Stimulated activated CD4-positive, alpha-beta T cell treated with anti-CD3 and anti-CD28 coated beads, Interleukin-4, amount 100 ng/mL, for 1 hour (primary cell): ENCODE measurements at places on chromosomes 16 and 17.
A peak's percentile ranks its signal among the peaks of the same experiment; 100 is the strongest.

GRCh38 chr16:86886651-86887050 lies 308.3 kb downstream of the FOXL1 start:
- DNase-seq = no peak

GRCh38 chr16:77297996-77298395 lies 98.8 kb downstream of the SYCE1L start:
- no peak for DNase-seq

- DNase-seq = no peak
Observed at GRCh38 chr17:51014129-51014528, 106.5 kb downstream of the SPAG9 start.

- DNase-seq = no peak
Observed at GRCh38 chr17:64941045-64941444, 21.8 kb upstream of the LRRC37A3 start.

DNA sequence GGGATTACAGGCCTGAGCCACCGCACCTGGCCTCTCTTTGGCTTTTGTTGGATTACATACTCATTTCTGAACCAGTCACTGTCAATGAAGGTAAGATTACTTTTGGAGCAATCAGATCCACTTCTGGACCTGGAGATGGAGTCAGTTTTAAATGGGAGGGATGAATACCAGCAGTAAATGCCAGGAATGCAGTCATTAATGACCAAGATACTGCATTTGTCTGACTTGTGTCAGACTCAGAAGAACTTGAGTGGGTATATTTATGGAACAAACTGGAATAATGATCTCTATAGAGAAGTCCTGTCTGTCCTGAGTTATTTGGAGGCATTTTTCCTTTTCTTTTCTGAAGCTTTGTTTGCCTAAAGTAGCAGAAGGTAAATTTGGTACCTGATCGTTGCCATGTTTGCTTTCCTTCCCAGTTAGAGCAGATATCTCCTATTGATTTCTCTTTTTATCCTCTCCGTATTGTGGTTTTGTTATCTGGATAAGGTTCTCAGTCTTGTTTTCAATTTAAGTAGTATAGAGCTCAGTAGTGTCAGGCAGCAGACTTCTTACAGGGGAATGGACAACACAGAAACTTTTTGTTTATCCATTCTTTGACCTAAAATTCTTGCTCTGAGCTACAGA lies 10.7 kb downstream of the NLK start:
- no peak for DNase-seq

DNA sequence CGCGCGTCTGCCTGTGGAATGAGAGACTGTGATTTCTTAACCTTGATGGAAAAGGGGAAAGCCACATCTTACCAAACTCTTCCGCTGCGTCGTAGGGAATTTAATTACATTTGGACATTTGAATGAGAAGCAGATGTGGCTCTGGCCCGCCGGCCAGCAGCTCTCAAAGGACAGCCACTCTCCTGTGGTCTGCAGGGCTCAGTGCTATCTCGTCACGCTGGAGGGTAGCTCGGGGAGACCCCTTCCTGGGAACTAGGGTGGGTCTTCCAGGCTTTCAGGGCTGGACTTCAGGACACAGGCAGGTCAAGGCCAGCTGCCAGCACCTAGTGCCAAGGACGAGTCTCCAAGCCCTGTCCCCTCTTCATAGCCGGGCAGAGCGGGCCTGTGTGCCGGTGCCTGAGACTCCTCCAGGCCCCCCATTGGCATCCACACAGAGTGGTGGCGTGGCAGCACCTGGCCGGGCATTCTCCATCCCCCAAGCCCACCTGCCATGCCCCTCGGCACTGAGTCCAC lies 15.9 kb upstream of the TBX2 start:
- no peak for DNase-seq

GRCh38 chr16:2486645-2487516 lies 12.0 kb downstream of the TBC1D24 start:
- DNase-seq = peak; percentile 74

DNA sequence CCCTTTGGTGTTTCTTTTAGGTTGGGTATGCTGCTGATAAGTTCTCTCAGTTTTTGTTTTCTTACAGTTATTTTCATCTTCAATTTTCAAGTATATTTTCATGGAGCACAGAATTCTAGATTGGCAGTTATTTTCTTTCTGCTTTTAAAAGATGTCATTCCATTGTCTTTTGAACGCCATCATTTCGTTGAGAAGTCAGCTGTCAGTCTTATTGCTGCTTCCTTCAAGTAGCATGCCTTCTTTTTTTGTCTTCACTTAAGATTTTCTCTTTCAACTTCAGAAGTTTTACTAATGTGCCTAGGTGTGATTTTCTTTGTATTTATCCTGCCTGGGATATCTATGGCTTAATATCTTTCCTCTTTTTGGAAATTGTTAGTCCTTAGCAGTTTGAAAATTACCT lies 262.2 kb upstream of the PMFBP1 start:
- DNase-seq = no peak

DNA sequence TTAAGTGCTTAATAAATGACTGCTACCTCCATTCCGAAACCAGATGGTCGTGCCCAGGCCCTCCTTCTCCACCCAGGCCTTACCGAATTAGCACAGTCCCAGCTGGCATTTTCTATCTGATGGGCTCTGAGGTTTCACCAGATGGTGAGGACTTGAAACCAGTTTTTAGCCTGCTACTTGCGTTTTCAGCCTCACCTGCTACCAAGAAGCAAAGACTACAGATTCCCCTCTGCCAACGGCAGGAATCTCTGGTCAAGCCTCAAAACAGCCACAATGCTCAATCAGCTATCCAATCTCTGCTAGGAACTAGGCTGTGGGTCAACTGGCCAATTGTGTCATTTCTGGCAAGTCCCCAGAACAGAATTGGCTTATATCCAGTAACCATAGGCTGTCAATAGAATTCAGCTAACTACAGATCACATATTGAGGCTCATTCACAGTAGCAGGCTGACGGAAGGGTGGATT lies 11.7 kb downstream of the PECAM1 start:
- DNase-seq = no peak

GRCh38 chr16:27698266-27698665 lies 148.3 kb downstream of the KATNIP start:
- DNase-seq = no peak

- DNase-seq = no peak
Observed at GRCh38 chr16:11142951-11143350, 113.1 kb downstream of the SOCS1 start.

DNA sequence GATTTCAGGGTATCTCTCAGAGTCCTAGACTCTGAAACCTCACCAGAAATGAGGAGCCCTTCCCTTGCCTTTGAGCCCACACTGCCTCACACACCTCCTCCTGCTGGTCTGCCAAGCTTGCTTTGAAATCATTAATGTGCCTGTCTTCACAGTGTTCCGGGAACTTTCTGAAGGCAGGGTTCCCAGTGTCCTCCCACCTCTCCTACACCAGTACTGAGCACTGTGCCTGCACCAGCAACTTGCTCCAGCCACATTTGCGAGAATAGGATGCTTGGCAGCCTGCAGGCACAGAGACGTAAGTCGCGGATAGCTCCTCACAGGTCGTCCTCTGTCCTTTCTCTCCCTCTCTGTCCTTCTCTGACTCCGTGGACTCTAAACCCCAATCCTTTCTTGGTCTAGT lies 408.4 kb upstream of the EEF2KMT start:
- DNase-seq = no peak
